ENCODE measurements at places on chromosomes 5 and 9. TPM values are rescaled to one million over a fixed set of nuclear protein-coding genes. Genes with fewer than 3 reads are reported as not detected.
A peak's percentile ranks its signal among the peaks of the same experiment; 100 is the strongest.

MCIDAS gene
- polyA plus RNA-seq = not detected

CEL gene
- 0.08 TPM for polyA plus RNA-seq

ECM2 gene
- polyA plus RNA-seq = 14.1 TPM

SLCO6A1 gene
- polyA plus RNA-seq = not detected

OTP gene
- polyA plus RNA-seq = not detected

PCDH12 gene
- polyA plus RNA-seq = 2.7 TPM

ZNF354C gene
- polyA plus RNA-seq = 0.51 TPM

PCDH1 gene
- 9.3 TPM for polyA plus RNA-seq

CORO2A gene
- polyA plus RNA-seq = 1.5 TPM

PIK3R1 gene
- polyA plus RNA-seq = 22.6 TPM

NR5A1 gene
- not detected for polyA plus RNA-seq

OLFM1 gene
- 2.0 TPM for polyA plus RNA-seq

GRCh38 chr5:167049771-167050567, 1241.5 kb upstream of the WWC1 start:
- DNase-seq = no peak

GRCh38 chr5:55492449-55492848, 42.3 kb downstream of the PLPP1 start:
- no peak for DNase-seq

- no peak for DNase-seq
Measured at GRCh38 chr5:111142932-111143331, 50.8 kb downstream of the WDR36 start.

GRCh38 chr5:142777850-142778249, 7.7 kb downstream of the ARHGAP26 start:
- DNase-seq = no peak

- DNase-seq = peak; percentile 82
Measured at GRCh38 chr9:116572095-116572748, 114.9 kb upstream of the TRIM32 start.

GRCh38 chr9:93198838-93199625, 15.1 kb downstream of the WNK2 start:
- no peak for DNase-seq

DNA sequence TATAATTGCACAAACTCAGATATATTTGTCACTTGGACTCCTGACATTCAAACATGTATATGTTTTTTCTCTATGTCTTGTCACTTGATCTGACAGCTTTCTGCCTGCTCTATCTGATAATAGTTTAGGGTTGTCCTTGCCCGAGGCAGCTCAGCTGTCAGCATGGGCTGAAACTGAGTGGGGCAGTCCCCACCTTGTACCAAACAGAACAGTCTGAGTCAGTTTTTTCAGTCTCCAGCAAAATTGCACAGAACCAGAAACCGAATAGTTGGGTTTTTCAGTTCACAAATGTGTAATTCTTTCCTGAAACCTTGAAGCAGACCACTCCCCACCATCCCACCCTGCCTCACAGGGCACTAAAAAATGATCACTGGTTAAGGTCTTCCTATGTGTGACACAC, 9.5 kb upstream of the HAND1 start:
- DNase-seq = no peak

GRCh38 chr9:72856972-72857623, 95.8 kb downstream of the ALDH1A1 start:
- DNase-seq = no peak

GRCh38 chr9:805151-805550, 36.3 kb upstream of the DMRT1 start:
- DNase-seq = no peak

GRCh38 chr9:110126986-110127864, 80.7 kb downstream of the C9orf152 start:
- no peak for DNase-seq

DNA sequence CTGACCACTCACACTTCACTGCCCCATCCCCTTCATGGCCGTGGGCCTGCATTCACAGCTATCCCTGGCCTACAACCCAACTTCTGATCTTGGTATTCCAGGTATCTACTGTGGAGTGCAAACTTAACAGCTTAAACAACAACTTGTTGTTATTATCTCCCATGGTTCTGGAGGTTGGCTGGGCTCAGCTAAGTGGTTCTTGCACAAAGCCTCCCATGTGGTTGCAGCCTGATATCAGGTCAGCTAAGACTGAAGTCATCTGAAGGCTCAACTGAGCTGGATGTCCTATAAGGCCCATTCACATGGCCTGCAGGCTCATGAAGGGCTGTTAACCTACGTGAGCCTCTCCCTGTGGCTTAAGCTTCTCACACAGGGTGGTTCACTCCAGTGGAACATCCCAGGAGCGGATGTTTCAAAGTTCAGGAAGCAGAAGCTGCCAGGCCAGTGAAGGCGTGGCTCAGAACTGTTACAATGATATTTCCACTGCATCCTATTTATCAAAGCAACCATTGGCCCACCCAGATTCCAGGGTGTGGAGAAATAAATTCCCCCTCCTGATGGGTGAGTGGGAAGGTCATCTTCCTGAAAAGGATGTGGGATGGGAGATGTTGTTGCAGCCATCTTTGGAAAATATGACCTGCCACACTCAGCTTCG, 30.0 kb upstream of the TRIO start:
- no peak for DNase-seq

GRCh38 chr5:67042176-67043003, 154.2 kb downstream of the CD180 start:
- DNase-seq = no peak

GRCh38 chr9:89278997-89279739, 31.8 kb upstream of the CKS2 start:
- DNase-seq = no peak

- DNase-seq = no peak
Measured at GRCh38 chr5:141514330-141515133, 25.7 kb downstream of the PCDHGC5 start.

DNA sequence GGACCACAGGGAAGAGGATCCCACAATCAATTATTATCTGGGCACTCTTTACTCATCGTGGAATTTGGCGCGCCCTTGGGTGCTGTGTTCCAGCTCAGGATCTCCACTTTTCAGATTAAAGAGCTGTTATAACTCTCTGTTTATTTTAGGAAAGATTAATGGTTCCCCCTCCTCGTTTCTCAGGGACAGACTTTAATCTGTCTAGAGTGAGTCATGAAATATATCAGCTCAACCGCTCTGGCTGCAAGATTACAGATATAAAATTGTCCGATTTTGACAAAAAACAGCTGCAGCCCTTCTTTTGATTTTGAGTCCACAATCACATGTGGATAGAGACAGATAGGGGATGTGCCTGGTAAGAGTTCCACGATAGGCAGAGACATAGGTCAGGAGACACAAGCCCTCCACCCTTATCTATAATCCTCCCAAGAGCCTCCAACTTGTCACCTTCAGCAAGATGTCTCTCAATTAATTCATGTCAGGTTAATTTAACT, 77.6 kb upstream of the ANKRD55 start:
- DNase-seq = no peak

- no peak for DNase-seq
Measured at GRCh38 chr5:4479426-4479825, 660.7 kb upstream of the ADAMTS16 start.

DNA sequence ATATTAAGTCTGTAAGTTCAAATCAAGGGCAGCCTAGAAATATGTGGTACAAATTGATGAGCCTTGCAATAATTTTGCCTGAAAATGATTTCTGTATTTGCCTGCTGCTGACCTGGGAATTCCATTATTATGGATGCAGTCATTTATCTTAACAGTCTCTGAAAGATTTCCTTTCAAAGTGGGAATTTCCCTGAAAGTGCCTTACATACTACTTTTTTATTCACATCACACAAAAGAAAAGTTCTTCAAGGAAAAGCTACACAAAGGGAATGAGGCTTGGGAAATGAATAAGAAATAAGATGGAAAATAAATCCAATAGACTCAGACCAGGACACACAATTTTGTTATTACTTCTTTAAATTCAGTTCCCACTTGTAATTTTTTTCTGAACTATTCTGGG, 537.8 kb upstream of the PTGER4 start:
- DNase-seq = no peak

DNA sequence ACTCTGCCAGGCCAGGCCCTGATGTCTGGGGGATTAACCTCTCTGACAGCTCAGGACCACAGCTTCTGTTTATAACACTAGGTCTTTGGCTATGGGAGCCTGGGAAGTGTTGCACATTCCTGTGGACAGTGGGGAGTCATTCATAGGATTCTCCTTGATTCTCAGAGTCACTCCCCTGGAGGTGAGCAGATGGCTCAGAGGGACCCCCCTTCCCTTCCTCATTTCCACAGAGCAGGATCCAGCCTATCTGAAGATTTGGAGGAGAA, 60.2 kb downstream of the NRG2 start:
- no peak for DNase-seq

- DNase-seq = no peak
Measured at GRCh38 chr9:83933790-83934189, 12.6 kb upstream of the KIF27 start.

- no peak for DNase-seq
Measured at GRCh38 chr5:6583049-6583880, 49.6 kb downstream of the NSUN2 start.

DNA sequence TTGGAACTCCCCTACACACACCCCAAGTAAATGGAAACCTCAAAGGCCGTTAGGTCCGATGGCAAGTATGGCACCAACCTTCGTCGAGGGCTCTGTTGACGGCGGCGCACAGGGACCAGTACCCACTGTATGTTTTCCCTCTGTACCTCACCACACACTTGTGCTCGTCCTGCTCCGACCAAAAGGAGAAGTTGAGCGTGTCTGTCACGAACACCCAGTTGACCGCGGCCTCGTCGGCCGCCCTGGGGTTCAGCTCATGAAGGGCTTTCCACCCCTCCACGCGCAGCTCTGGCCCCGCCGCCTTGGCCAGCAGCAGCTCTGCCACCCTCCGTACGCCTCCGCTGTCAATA, 24.0 kb downstream of the HNRNPK start:
- DNase-seq = no peak

DNA sequence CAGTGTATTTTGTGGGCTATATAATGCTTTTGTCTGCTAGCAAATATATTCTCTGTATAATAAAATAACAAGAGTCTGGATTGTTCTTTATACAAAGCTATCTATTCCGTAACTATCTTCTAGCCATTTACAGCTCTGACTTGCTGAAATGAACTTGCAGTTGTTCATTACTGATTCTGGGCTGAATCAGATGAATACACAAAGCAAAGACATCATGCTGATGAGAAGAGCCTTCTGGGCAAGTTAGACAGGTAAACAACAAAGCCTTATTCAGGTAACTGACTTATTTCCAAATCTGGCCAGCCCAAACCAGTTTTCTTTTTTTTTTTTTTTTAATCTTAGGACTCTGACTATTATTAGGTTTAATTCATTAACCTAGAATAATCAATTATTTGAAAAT, 255.5 kb downstream of the KIAA0825 start:
- no peak for DNase-seq

DNA sequence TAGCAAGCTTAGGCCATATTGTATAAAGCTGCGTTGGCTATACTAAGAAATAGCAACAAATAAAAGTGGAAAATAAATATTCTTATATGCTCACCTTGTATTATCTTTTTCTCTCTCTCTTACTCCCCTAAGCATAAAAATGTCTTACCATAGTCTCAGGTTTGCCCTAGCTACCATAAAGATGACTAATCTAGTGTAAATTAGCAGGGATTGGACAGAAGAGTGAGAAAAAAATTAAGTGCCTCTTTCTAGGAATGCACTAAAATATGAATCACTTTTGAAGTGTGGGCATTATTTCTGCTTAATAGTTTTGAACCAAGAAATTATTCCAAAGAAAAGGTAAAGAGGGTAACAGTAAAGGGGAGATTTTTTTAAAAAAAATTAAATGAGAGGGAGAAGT, 201.3 kb downstream of the HINT1 start:
- DNase-seq = no peak

DNA sequence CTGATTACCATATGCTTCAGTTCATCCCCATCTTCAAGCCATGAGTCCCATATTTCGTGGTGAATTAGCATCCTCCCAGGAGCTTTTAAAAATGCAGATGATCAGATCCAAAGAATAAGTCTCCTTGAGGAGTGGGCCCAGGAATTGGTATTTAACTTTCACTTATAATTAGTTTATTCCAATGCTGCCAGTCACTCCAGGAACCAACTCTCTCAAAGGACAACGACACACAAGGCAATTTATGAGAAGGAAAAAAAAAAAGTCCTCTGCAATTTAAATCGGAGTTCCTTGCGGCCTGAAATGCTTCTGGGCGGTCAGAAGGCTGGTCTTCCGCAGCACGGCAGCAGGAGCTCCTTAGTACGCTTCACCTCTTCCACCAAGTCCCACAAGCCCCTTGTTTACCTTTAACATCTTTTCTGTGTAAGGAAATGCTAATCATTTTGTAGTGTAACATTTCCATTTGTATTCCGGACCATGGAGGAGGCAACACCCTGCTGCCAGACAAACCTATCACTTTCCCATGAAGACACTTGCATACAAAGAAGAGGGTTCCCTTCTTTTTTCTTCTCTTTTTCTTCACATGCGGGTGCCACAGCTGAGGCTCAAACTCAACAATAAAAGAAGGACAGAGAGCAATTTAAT, 16.3 kb upstream of the KCNV2 start:
- no peak for DNase-seq

DNA sequence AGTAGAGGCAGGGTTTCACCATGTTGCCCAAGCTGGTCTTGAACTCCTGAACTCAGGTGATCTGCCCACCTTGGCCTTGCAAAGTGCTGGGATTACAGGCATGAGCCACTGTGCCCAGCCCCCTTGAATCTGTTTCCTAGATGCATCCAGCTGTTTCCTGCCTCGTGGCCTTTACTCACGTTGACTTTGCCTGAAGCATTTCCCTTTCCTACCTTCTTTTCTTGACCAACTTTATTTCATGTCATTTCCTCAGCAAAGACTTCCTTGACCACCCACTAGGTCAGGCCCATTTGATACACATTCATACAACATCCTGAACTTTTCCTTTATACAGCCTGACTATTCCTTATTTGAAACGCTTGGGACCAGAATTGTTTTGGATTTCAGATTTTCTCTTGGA, 51.0 kb downstream of the DOCK2 start:
- DNase-seq = no peak

DNA sequence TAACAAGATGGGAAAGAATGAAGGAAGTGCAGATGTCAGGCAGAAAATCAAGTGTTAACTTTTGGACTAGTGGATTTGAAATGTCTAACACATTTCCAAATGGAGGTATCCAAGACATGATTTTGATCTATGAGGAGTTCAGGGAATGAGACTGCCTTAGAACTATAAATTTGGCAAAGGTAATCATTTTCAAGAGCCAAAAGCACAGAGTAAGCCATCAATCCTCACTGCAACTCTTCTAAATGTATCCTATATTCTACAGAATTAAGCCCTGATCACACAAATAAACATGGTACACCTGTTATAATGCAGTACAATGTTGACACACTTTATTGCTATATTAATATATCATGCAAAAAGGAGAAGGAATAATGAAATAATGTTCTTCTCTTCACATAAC, 55.6 kb downstream of the SETX start:
- no peak for DNase-seq

DNA sequence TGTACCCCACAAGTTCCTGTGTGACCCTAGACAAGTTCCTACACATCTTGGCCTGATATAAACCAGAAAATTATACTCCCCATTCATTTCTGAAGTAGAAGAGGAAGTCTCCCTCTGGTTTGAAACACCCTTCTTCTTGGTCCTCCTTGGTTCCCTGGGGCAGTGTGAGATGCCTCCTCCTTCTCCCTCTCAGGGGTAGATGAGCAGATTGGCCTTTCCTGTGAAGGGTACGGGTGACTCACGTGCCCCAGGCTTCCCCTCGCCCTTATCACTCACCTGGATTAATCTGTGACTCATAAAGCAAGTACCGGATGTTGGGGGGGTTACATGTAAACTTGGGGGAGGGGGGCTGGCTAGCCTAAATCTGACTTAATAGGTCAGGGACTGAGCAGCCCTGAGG, 11.1 kb upstream of the AQP3 start:
- DNase-seq = no peak

GRCh38 chr9:134717924-134718645, 76.5 kb downstream of the COL5A1 start:
- no peak for DNase-seq

Measured in liver (tissue), 10 donors.